ENCODE measurements at places on chromosomes 2 and 18. TPM values are rescaled to one million over a fixed set of nuclear protein-coding genes. Genes with fewer than 3 reads are reported as not detected.

DNA sequence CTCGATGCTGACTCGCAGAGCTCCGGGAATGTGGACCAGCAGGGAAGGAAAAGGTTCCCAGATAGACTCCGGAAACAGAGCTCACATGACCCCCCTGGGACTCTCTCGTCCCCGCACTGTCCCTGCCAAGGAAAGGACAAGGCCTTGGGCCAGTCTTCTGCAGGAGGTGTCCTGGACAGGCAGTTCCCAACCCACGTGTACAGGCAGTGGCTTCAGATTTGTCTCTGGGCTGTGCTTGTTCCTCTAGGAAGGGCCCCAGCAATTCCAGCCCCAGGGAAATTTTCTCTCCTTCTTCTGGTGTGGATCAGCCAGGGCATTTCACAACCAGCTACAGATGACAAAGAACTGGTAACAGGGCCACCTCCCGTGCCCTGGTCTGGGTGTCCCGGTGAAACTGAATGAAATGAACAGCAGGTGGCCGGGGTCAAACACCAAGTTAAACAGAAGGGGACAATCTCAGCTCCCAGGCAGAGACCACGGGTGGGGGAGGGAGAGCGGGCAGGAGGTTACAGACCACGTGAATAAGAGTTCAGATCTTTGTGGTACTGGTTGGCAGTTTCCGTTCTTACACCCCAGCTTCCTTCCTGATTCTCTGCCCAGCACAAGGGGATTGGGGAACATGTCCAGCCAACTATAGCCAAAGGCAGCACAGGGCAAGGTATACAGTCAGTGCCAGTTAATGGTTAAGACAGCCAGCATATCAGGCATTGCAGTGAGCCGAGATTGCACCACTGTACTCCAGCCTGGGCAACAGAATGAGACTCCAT lies 52.2 kb upstream of the CAB39 start:
- no peak overlapping the region for H3K4me3 ChIP-seq
- DNase-seq = no peak
- H3K27ac ChIP-seq = no peak overlapping the region
- no peaks in the 10 kb centered on the region for H3K27me3 ChIP-seq
- H3K4me1 ChIP-seq = no peaks in the 10 kb centered on the region

IAH1 gene
- 37.7 TPM for polyA plus RNA-seq

IL36G gene
- not detected for polyA plus RNA-seq

GRCh38 chr2:234320066-234320465 lies 176.8 kb downstream of the ARL4C start:
- DNase-seq = no peak
- H3K4me1 ChIP-seq = no peaks in the 10 kb centered on the region
- no peak overlapping the region for H3K4me3 ChIP-seq
- H3K27ac ChIP-seq = no peak overlapping the region
- H3K27me3 ChIP-seq = no peaks in the 10 kb centered on the region
- no peaks in the 10 kb centered on the region for H3K36me3 ChIP-seq

- no peaks in the 10 kb centered on the region for H3K27me3 ChIP-seq
- peaks cover 23% of the 10 kb centered on the region for H3K36me3 ChIP-seq
- no peak for DNase-seq
- H3K4me3 ChIP-seq = no peak overlapping the region
- H3K4me1 ChIP-seq = no peaks in the 10 kb centered on the region
- no peak overlapping the region for H3K27ac ChIP-seq
Observed at GRCh38 chr18:741931-742512, 29.6 kb upstream of the ENOSF1 start.
